Transverse colon (tissue), 4 donors: ENCODE measurements at places on chromosomes 11 and 22. TPM values are rescaled to one million over a fixed set of nuclear protein-coding genes. Genes with fewer than 3 reads are reported as not detected.

DNA sequence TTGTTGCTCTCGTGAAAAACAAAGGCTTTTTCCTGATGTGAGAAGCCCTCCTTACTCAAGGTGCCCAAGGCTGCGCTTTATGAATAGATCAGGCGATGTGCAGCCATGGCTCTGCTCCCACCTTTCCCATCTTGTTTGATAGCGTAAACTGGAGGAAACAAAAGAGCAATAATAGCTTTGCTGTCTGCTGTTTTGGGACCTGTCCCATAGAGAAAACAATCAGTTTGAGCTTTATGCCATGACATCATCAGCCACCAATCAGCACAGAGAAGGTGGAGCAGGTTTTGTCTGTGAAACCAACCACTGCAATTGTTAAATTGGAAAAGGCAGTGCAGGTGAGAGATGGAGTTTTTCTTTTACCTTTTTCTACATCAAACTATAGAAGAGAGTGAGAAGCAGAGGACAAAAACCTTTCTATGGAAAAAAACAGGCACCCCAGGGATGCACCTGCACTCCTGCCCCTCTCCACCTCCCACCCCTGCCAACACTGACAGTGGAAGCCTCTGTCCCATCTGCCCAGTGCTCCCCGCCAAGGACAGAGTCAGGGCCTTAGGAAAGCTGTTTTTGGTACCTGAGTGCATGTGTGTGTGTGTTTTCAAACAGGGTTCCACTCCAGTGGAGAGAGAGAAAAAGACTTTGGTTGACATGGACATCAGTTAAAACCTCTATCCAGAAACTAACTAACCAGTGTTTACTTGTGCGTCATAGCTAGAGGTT, 80.7 kb downstream of the MICAL3 start:
- no peak for DNase-seq

DNA sequence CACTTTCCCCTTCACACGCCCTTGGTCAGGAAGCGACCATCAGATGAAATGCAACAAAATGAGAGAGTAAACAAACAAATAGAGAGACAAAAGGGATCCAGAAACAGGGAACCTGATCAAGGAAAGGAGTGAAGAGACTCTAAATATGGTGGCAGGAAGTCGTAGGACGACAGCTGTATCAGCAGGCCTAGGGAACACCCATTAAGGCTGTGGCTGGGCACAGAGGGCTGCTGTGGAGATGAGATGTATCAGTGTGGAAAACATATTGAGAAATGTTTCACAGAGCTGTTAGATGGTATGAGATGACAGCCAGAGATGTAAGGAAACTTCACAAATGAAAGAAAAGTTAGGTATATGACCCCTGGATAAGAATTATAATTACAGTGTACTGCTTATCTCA, 155.8 kb upstream of the MTMR2 start:
- DNase-seq: no peak

The KCNQ1OT1 gene
- total RNA-seq: 1.8 TPM

The APOL6 gene
- total RNA-seq: 34.8 TPM
